ENCODE measurements at places on chromosomes 12 and 14.
A peak's percentile ranks its signal among the peaks of the same experiment; 100 is the strongest.

DNA sequence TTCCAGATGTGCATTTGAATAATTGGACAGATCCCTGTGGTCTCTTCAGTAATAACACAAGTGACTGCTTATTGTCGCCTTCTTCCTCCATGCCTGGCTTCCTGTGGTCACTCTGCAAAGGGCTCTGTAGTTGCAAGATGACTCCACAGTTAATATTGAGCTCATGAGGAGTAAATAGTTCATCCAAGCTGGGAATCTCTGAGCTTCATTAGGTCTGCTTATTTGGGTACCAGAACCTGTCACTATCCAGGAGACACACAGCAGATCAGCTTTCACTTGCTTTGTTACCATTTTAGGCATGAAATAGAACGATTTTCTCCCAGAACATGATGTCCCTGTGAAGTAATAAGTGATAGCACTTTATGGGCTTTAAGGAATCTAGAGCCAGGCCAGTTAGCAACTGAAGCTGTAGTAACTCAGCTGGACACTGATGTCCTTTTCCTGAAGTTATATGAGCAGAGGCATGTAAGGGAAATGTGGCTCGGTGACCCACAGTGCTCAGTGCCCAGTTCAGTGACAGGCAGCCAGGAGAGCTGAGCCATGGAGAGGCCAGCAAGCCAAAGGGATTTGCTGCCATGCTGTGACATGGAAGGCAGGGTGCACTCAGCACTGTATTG lies 50.1 kb downstream of the CRADD start:
- no peak overlapping the region for H3K27ac ChIP-seq
- no peaks in the 10 kb centered on the region for H3K36me3 ChIP-seq
- H3K27me3 ChIP-seq: no peaks in the 10 kb centered on the region
- no peak for DNase-seq
- H3K4me1 ChIP-seq: peaks cover 5% of the 10 kb centered on the region

DNA sequence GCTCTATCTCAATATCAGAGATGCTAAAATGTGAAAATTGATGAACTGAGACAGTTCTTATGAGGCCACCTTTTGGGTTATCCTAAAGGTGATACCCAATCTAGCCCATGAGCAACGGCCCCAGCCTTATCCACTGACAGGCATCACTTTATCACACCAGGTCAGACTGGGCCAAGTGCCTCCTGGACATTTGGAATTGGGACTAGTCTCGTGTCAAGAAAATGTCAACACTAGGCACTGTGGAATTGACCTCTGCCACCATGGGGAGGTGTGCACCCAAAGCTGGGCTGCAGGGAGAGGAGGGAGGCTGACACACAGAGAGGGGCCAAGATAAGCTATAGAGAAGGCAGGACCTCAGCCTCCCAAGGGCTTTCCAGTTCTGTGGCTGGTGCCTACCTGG lies 78.5 kb upstream of the ZFP36L1 start:
- H3K27me3 ChIP-seq: no peaks in the 10 kb centered on the region
- no peak overlapping the region for H3K4me3 ChIP-seq
- no peak overlapping the region for H3K27ac ChIP-seq
- H3K36me3 ChIP-seq: peaks cover 34% of the 10 kb centered on the region

GRCh38 chr12:6966351-6966750 lies 4.1 kb downstream of the PHB2 start:
- H3K27me3 ChIP-seq: no peaks in the 10 kb centered on the region
- peak overlapping the region; percentile 47 for H3K4me3 ChIP-seq
- H3K36me3 ChIP-seq: peaks cover 63% of the 10 kb centered on the region
- H3K4me1 ChIP-seq: peaks cover 39% of the 10 kb centered on the region
- peak; percentile 8 for DNase-seq
- H3K27ac ChIP-seq: peak overlapping the region; percentile 70

DNA sequence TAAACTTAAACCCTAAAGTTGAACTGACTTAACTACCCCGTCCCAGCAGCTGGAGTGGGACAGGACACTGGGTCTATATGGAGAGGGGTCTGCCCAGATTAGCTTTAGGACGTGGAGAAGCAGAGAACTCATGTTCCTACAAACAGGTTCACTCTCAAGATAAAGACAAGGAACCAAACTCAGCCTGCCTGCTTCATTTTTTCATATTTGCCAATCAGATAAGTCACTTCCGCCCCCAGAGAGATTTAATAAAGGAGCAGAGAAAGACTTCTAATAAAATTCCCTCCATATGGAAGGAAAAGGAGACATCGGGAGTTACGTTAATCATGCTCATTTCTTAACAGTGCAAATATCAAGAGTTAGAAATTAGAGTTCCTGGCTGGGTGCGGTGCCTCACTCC lies 42.2 kb upstream of the TCL1A start:
- no peak for DNase-seq
- no peaks in the 10 kb centered on the region for H3K4me1 ChIP-seq
- no peak overlapping the region for H3K27ac ChIP-seq
